ENCODE measurements at places on chromosomes 16 and 17.
A peak's percentile ranks its signal among the peaks of the same experiment; 100 is the strongest.

DNA sequence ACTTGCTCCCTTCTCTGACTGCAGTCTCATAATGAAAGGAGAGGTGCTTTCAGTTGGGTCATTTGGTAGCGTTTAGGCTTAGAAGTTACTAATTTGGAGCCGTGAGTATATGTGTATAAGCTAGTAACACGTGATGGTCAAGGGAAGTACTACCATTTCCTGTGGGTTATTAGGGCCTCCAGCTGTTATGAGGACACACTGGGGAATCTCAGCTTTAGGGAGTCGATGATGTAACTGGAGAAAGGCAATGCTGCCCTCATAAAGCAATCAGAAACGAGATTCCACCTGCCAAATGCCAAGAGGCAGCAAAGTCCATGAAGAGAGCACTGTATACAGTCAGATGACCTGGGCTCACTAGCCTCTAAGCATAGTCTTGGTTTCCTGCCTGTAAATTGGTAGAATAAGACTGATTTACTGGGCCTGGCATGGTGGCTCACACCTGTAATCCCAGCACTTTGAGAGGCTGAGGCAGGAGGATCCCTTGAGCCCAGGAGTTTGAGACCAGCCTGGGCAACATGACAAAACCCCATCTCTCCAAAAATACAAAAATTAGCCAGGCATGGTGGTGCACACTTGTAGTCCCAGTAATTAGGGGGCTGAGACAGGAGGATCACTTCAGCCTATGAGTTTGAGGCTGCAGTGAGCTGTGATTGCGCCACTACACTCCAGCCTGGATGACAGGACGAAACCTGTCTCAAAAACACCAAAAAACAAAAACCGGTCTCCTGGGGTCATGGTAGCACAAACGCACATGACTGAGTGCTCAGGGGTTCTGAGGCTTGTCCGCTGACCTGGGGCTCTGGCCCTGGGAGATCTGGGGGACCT, 53.0 kb downstream of the SF3B3 start:
- DNase-seq, result no peak

- DNase-seq, result no peak
Measured at GRCh38 chr16:19316846-19317245, 31.3 kb downstream of the CLEC19A start.

GRCh38 chr17:2343421-2343820, 6.1 kb downstream of the SGSM2 start:
- DNase-seq, result peak; percentile 11

DNA sequence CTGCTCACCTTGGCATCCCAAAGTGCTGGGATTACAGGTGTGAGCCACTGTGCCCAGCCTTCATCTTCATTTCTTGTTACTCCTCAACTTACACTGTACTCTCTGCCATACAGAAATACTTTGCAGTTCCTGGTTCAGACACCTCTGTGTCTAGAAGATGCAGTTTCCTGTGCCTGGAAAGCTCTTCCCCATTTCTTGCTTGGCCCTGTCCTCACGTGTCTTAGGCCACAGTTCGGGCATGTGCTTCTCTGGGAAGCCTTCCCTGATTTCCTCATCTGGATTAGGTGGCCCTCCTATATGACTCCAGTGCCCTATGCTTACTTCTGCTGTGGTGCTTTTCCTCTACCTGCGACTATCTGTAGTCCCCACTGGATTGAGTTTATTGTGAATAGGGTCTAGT, 26.5 kb upstream of the CDR2 start:
- DNase-seq, result no peak

DNA sequence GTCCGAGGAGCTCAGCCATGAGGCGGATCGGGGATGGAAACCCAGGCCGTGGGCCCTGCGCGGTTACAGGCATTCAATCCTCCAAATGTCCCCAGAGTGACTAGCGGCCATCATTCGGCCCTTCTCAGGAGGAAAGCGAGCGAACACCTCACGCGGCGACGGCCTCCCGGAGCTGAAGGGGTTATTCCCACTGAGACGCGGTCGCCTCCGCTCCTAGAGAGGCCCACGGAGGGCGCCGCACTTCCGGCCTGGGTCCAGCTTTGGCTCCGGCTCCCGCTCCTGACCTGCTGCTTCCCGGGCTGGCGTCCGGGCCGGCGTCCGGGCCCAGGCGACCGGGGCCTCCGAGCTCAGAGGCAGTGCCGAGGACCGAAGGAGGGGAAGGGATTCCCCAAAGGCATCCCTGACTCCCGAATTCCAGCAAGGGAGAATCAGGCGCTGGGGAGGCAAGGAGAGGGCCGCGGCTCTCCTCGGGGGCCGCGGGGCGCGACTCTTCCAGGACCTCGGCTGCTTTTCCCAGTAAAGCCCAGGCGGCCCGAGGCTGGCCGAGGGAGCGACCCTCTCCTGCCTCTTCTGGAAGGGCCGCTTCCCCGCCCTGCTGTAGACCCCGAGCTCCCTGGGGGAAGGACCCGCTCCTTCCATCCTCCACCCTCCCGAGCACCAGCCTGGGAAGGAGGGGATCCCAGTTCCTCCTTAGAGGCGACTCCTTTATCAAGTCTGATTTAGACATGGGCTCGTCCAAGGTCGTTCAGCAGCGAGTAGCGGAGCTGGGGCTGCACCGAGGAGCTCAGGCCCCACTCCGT, 18.6 kb upstream of the ZNF629 start:
- peak; percentile 56 for DNase-seq

- DNase-seq, result no peak
Measured at GRCh38 chr17:8944748-8945147, 20.8 kb downstream of the PIK3R5 start.

DNA sequence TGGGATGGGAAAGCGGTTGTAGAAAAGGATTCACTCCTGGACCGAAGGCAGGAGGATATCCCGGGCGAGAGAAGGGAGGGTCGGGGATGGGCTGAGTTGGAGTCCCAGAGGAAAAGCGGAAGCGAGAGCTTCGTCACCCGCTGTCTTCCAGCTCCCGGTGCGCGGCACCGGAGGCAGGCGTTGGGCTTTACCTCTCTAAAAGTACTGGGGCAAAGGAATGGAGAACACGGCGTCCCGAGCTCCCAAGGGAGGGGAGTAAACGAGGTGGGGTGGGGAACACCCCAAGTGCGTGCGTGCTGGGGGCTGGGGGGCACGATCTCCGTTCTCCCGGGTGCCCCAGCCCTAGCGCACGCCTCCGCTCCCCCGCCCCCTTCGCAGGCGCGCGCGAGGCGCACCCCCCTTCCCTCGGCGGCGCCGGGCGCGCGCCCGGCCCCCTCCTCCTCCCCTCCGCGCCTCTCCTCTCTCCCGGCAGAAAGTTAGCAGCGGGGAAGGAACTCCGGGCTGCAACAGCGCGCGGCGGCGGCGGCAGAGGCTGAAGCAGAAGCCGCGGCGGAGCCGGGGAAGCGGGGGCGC, at the start of gene HS3ST4:
Gene HS3ST4, plus strand, starts transcription at position 441 of the 573 bp plus-strand sequence.
- no peak for DNase-seq

- DNase-seq, result no peak
Measured at GRCh38 chr16:90046971-90047713, 27.9 kb upstream of the DBNDD1 start.

DNA sequence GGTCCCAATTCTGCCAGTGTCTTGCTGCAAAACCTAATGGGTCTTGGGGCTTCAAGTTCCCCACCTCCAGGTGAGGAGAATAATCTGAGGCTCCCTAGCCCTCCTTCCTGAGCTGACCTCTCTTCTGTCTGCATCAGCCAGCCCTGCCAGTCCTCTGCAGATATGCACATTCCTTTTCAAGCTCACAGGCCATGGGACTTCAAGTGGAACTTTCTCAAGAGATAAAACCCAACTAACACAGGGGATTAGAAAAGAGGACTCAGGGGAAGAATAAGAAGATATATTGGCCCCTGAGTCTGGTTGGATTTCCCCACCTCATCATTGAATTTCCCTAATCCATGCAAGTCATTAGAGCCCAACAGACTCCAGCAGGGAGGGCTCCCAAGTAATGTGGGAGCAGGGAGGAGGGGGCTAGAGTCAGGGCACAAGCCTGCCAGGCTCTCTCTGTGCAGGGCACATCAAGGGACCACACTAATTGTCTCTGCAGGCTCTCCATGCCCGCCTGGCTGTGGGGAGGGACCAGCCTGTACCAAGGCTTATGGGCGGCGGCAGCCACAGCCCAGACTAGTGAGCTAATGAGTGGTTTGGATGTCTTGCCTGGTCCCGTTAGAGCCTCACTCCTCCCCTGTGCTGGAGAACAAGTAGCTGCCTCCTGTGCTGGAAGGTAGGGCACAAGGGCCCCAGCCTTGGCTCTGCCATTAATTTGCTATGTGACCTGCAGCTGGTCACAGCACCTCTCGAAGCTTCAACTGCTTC, 1.2 kb downstream of the KRT14 start:
- no peak for DNase-seq

DNA sequence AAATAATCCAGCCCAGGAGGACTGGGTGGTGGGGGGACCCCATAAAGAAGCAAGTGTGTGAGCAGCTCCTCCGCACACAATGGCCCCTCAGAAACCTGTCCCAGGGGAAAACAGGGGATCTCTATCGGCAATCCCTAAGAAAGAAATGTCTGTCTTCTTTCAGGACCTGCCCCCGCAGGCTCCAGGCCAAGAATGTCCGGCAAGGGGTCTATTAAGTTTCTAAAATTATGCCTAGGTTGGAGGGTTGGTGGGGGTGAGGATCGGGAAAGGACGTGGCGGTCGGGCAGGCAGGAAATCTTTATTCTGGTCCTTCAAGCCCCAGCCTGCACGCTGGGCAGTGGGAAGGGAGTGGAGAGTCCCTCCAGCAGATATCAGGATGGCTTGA, 23.4 kb upstream of the LITAF start:
- no peak for DNase-seq

DNA sequence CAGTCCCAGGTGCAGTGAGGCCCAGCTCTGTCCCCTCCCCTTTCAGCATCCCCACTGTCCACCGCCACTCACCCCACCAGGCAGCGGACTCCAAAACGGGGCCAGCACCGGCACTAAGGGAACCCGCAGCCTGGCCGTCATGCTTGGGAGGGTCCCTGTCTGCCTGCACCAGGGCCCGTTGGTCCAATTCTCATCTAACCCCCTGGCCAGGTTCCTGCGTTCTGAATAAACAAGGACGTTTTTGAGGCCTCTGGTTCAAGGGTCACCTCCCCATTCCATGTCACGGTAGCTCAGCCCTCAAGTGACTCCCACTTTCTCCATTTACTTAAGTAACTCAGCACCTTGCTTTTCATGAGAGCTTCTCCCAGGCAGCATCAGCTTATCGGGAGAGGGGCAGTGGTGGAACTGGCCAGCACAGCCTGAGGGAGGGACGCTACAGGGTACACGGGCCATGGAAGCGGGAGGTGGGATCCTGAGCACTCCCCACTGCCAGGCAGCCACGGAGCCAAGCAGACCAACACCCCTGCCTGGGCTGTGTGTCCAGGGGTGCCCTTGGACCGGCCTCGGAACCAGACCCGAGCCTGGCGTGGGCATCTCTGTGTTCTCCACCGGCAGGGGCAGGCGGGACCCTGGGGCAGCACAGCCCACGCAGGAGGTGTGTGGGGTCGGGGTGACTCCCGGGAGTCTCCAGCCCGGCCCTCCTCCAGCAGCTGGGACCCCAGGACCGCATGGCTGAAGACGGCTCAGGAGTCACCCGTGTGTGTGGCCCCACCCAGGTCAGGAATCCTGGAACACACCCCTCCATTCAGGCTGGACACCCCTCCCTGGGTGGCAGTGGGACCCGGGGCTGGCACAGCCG, 74.9 kb upstream of the GNG13 start:
- DNase-seq, result no peak

GRCh38 chr17:80786470-80786869, 205.2 kb upstream of the CHMP6 start:
- DNase-seq, result no peak

GRCh38 chr16:17409894-17410293, 60.9 kb downstream of the XYLT1 start:
- DNase-seq, result no peak

- no peak for DNase-seq
Measured at GRCh38 chr16:84085773-84086172, 31.0 kb downstream of the MBTPS1 start.

DNA sequence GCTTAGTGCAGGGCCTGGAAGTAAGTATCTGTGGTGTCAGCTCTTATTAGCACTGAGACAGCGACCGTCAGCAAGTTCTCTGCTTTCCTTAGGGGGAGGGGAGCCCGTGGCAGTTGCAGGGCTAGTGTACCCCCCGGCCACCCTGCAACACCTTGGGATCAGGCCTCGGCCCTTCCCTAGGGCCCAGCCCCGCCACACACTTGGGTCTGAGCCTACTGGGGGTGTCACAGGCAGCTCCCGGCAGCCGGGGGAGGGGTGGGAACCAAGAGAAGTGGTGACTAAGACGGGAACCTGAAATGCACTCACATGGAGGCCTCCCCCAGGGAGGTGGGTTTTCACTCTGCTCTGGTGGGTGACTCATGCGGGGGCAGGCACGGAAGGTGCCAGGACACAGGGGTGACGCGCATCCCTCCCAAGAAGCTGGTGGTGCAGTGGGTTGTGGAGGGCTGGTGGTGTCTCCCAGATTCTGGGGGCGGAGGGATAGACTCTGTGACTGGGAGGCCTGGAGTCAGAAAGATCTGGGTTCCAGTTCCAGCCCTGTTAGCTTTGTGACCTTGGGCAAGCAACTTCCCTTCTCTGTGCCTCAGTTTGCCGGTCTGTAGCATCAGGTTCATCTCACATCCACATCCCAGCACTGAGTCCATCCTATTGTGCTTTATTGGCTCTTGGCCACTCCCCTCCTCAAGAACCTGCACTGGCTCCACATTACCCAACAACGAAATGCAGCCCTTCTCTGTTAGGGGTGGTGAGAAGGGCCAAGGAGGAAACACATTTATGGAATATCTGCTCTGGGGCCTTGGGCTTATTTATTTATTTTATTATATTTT, 44.5 kb downstream of the LAT start:
- DNase-seq, result peak; percentile 28

GRCh38 chr16:51150888-51151320, at the start of gene SALL1:
TSS of gene SALL1 (minus strand) at chr16:51151270. CDS start at chr16:51151241, 29 bp downstream.
- no peak for DNase-seq

GRCh38 chr17:79925242-79925957, 86.2 kb upstream of the CBX4 start:
- DNase-seq, result no peak

- DNase-seq, result peak; percentile 54
Measured at GRCh38 chr17:3535253-3535995, 22.2 kb downstream of the TRPV3 start.

DNA sequence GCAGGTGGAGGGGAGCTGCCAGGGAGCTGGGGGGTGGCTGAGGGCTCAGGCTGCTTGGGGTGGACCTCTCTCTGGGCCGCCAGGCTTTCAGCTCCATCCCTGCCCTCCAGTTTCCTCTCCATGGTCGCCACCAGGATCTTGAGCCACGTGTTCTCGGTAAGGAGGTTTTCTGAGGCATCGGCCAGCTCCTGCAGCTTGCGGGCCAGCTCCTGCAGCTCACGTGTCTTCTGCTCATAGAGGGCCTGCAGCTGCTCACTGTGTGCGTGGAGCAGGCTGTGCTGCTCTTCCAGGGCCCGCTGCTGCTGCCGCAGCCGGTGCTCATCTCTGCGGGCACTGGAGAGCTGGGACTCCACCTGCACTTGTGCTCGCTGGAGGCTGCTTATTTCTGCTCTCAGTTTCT, 11.0 kb downstream of the SNN start:
- DNase-seq, result no peak

Data from CD4-positive, alpha-beta T cell treated with Interferon alpha-2 for 1 hour (primary cell).